ENCODE measurements at places on chromosomes 13 and 19. TPM values are rescaled to one million over a fixed set of nuclear protein-coding genes. Genes with fewer than 3 reads are reported as not detected.

The DBP gene
- total RNA-seq, result 2.9 TPM

The FFAR3 gene
- not detected for total RNA-seq

The PTPRS gene
- total RNA-seq, result 39.6 TPM

The KCTD4 gene
- total RNA-seq, result not detected

The SLC17A7 gene
- not detected for total RNA-seq

The ZNF442 gene
- total RNA-seq, result 0.48 TPM

The RFX2 gene
- 7.9 TPM for total RNA-seq

The MBD3L3 gene
- not detected for total RNA-seq

The ZNF136 gene
- total RNA-seq, result 4.6 TPM

The IZUMO4 gene
- 6.6 TPM for total RNA-seq

The NCLN gene
- total RNA-seq, result 78.8 TPM

The RASL11A gene
- 2.1 TPM for total RNA-seq

The APLP1 gene
- total RNA-seq, result 7.3 TPM

The PSG2 gene
- not detected for total RNA-seq

The ELAVL3 gene
- not detected for total RNA-seq

The RBM26 gene
- 30.7 TPM for total RNA-seq

The MEIOSIN gene
- total RNA-seq, result not detected

The TTC9B gene
- not detected for total RNA-seq

The PEAK3 gene
- total RNA-seq, result not detected

The GRIN3B gene
- 8.3 TPM for total RNA-seq

The RNF113B gene
- total RNA-seq, result not detected

The NALCN gene
- total RNA-seq, result 2.3 TPM

The SYNGR4 gene
- not detected for total RNA-seq

The BORCS8 gene
- 20.7 TPM for total RNA-seq

The APC2 gene
- total RNA-seq, result 0.05 TPM

The FARSA gene
- total RNA-seq, result 74.0 TPM

The SPC24 gene
- total RNA-seq, result 11.9 TPM

The ZNF285 gene
- 3.1 TPM for total RNA-seq

The HNRNPA1L2 gene
- total RNA-seq, result 0.78 TPM

The ZNF132 gene
- 3.3 TPM for total RNA-seq

The SIPA1L3 gene
- total RNA-seq, result 64.8 TPM

The HAUS8 gene
- 2.8 TPM for total RNA-seq

The SIGLEC9 gene
- not detected for total RNA-seq

The CACNG7 gene
- 1.9 TPM for total RNA-seq

The CRB3 gene
- total RNA-seq, result 0.34 TPM

The BST2 gene
- 111 TPM for total RNA-seq

The SLC6A16 gene
- total RNA-seq, result 2.3 TPM

The FPR2 gene
- not detected for total RNA-seq

The SRRM5 gene
- total RNA-seq, result not detected

The FAM216B gene
- not detected for total RNA-seq

The ZNF8 gene
- total RNA-seq, result 8.6 TPM

The PBX4 gene
- total RNA-seq, result 0.19 TPM

The ADGRE2 gene
- 0.10 TPM for total RNA-seq

The CEACAM20 gene
- not detected for total RNA-seq

The F10 gene
- total RNA-seq, result not detected

The LRRC4B gene
- total RNA-seq, result not detected

The OLFM2 gene
- total RNA-seq, result 1.1 TPM

The GAPDHS gene
- total RNA-seq, result not detected

The KIR3DL1 gene
- not detected for total RNA-seq

The GPC6 gene
- 11.0 TPM for total RNA-seq

The IGSF23 gene
- not detected for total RNA-seq

The CACNG8 gene
- total RNA-seq, result 2.1 TPM

The ZIC5 gene
- total RNA-seq, result not detected

The LRG1 gene
- total RNA-seq, result 2.3 TPM

The TBXA2R gene
- 1.9 TPM for total RNA-seq

The FFAR2 gene
- total RNA-seq, result not detected

The RELB gene
- total RNA-seq, result 46.9 TPM
